Esophagus squamous epithelium (tissue), 5 donors: ENCODE measurements at places on chromosomes 12 and 14.

DNA sequence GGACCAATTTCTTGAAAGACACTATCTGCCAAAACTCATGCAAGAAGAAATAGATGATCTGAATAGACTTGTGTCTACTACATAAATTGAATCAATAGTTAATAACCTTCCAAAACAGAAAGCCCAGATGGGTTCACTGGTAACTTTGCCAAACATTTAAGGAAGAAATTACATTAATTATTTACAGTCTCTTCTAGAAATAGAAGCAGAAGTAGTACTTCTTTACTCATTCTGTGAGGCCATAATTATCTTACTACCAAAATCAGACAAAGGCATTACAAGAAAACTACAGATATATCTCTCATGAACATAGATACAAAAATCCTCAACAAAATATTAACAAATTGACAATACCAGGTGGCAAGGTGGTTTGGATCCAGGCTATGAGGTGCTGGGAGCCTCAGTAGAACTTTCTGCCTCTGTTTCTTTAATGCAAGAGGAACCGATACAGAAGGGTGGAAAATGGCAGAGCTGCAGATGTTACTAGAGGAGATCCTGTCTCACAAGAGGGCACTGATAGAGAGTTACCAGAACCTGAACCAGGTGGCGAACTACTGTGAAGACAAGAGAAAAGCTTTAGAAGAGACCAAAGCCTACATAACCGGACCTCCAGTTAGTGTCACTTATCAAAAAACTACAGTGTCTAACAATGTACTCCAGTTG, 33.7 kb upstream of the KTN1 start:
- DNase-seq = no peak
- H3K4me3 ChIP-seq = no peak overlapping the region
- H3K27me3 ChIP-seq = no peaks in the 10 kb centered on the region
- H3K36me3 ChIP-seq = no peaks in the 10 kb centered on the region
- no peak overlapping the region for H3K27ac ChIP-seq
- H3K4me1 ChIP-seq = peaks cover 8% of the 10 kb centered on the region

DNA sequence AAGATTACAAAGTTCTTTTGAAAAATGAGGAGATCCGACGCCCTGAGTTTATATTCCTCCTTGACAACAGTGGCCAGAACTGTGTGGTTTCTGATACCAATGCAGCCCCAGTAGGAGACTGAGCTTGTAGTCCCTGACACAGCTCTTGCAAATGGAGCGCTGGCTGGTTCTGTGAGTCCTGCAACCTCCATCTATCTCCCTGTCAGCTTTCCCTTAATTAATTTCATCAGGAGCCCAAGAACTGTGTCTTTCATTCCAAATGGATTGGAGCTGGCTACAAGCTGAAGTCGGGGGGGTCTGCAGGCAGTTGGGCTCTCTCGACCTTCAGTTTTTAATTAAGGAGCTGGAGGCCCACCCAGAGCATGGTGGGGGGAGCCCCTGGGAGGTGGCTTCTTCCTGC, 160.6 kb downstream of the ADGRD1 start:
- H3K27ac ChIP-seq = no peak overlapping the region
- no peaks in the 10 kb centered on the region for H3K27me3 ChIP-seq
- no peaks in the 10 kb centered on the region for H3K4me1 ChIP-seq
- DNase-seq = no peak
- no peak overlapping the region for H3K4me3 ChIP-seq

- H3K27me3 ChIP-seq = no peaks in the 10 kb centered on the region
- H3K4me1 ChIP-seq = no peaks in the 10 kb centered on the region
- no peak overlapping the region for H3K4me3 ChIP-seq
- DNase-seq = no peak
- H3K36me3 ChIP-seq = no peaks in the 10 kb centered on the region
These were observed 7.4 kb upstream of the B4GALNT1 start for GRCh38 chr12:57640175-57641042.

- H3K27ac ChIP-seq = no peak overlapping the region
- no peak overlapping the region for H3K4me3 ChIP-seq
- H3K27me3 ChIP-seq = no peaks in the 10 kb centered on the region
- no peaks in the 10 kb centered on the region for H3K36me3 ChIP-seq
- H3K4me1 ChIP-seq = no peaks in the 10 kb centered on the region
These were observed 16.3 kb downstream of the SERPINA1 start for GRCh38 chr14:94372021-94372605.

- no peaks in the 10 kb centered on the region for H3K27me3 ChIP-seq
- H3K4me3 ChIP-seq = peak overlapping the region; percentile 31
- peak overlapping the region; percentile 93 for H3K27ac ChIP-seq
- H3K4me1 ChIP-seq = peaks cover 29% of the 10 kb centered on the region
These were observed 1.4 kb downstream of the TNS2 start for GRCh38 chr12:53051058-53051880.
